ENCODE measurements at places on chromosomes 3 and 15.

GRCh38 chr15:89828281-89829145 is 13.9 kb upstream of the ANPEP start:
- DNase-seq: no peak

DNA sequence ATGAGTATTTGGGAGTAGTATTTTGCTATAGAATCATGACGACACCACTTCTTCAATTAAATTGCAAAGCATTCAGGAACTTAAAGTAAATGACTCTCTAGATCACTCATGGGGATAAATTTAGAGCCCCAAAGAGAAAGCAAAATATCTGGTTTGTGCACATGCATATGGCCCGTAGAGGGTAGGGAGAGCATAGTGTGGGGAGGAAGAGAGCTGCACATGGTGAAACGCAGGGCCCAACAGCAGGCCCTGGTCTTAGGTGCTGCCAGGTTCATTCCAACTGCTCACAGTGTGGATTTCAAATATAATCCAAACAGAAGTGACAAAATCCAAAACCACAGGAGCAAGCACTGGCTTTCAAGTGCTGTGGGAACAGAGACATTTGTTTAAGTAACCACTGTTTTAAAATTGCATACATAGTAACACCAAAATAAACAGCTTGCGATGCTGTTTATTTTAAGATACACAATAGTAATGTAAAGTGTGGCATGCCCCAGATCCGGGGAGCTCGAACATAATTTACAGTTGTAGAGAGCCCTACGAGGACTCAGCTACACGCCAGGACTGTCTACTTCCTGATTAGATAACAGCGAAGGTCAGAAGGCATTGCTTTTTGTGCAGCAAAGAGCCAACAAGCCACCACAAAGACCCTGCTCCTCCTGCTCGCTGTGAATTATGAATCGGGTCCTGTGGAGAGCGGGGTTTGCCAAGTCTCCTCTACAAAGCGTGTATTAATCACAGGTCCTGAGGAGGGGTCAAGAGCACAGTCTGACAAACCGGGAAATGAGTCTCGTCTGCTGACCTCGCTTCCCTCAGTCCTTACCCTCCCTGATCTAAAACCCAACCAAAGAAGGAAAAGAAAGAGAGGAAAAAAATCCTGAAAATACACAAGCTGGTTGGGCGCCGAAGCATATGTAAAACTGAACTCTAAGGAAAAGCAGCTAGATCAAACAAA is 80.6 kb downstream of the MEIS2 start:
- no peak for DNase-seq

DNA sequence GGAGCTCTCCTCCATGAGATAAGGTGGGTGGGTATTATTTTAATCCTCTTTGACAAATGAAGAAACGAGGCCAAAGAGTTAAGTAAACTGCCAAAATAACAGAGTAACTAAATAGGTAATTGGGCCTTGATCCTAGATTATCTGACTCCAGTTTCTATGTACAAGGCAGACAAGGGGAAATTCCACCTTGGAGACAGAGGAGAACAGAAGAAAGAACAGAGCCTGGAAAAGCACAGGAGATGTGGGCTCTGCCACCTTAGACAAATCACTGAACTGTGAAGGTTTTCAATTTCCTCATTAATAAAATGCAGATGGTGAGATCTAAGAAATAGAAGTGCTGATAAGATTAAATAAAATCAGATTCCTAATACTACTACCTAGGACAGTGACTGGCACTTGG is 310.2 kb upstream of the TLE3 start:
- DNase-seq: no peak

DNA sequence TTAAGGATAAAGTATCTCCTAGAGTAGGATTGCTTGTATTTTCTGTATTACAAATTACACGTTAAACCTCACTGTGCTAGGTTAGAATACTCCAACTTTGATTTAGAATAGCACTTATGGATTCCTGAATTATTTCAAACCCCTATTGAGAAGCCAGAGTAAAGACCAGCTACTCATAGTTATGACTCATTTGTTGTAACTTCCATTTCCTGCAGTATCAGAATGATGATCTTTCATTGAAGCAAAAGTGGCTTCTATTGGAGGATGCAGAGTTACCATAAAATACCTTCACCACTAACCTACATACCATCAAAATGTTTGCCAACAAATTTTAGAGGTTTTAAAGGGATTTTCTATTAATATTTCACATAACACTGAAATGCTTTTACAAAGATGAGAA is 1322.7 kb upstream of the ALCAM start:
- DNase-seq: no peak

DNA sequence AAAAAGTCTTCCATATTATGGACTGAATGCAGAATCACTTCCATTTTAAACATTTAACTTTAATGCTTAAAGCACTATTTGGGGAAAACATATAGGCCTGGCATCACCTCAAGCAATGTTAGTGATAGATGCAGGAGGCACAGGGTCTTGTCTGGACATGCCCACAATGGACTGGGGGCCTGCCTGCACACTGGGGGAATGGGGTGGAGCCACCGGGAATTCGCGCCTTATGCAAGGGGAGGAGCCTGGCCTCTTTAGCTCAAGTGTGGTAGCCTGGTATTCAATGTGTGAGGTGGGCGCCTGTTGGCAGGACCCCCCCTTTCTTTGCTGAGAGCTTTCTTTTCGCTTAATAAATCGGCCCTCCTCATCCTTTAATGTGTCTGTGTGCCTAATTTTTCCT is 29.9 kb downstream of the ACKR4 start:
- no peak for DNase-seq

DNA sequence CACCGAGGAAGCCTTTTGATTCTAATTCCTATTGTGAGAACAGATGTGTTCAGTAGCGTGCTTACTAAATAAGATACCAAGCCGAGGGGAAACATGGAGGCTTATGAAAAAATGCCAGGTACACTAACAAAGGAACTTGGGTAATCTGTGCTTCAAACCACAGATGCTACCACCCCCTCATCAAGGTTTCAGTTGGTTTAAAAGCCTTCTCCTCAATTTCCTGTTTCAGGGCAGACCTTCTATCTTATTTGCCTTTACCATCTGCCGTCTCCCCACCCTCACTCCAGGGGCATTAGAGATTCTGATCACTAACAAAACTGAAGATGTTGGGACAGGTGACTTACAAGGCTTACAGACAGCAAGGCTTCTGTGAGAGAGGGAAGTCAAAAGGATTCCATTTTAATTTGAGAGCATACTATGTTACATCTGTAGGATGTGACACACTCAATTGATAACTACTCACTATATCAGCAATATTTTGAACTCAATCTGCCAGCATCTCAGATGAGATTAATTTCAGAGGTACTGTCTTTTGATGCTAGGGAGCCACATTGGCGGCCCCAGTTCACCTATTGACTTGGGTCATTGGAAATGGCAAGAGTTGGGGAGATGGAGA is 60.6 kb upstream of the PLCL2 start:
- no peak for DNase-seq

DNA sequence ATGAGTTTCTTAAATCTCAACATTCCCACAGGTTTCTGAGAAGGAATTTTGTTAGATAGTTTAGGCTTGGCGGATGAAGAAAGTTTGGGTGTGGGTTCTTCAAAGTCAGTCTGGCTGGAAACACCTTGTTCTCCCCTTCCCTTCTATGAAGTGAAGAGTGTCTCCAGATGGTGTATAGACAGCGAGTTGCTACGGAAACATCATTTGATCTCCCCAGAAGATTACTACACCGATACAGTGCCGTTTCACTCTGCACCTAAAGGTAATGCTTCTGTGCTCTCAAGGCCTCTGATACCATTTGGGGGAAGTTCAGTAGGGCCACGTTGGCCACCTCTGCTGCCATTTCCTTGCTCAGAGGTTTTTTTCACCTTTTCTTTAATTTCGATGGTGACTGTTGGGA is 20.6 kb downstream of the DLEC1 start:
- no peak for DNase-seq

All from stimulated activated CD8-positive, alpha-beta memory T cell treated with anti-CD3 and anti-CD28 coated beads, Interleukin-2, amount 100 ng/mL, for 48 hours (primary cell).